Activated CD4-positive, alpha-beta T cell treated with anti-CD3 and anti-CD28 coated beads, Interleukin-2, amount 10 ng/mL, durations not matched to agents 7 days and 5 days (primary cell): ENCODE measurements at places on chromosomes 13 and 19. TPM values are rescaled to one million over a fixed set of nuclear protein-coding genes. Genes with fewer than 3 reads are reported as not detected.
A peak's percentile ranks its signal among the peaks of the same experiment; 100 is the strongest.

Gene NKPD1
- total RNA-seq: 0.17 TPM

Gene RTBDN
- total RNA-seq: not detected

Gene PARP4
- total RNA-seq: 67.8 TPM

Gene PTGIR
- 14.0 TPM for total RNA-seq

Gene SIGLEC12
- total RNA-seq: 1.0 TPM

Gene C1QTNF9
- 0.10 TPM for total RNA-seq

DNA sequence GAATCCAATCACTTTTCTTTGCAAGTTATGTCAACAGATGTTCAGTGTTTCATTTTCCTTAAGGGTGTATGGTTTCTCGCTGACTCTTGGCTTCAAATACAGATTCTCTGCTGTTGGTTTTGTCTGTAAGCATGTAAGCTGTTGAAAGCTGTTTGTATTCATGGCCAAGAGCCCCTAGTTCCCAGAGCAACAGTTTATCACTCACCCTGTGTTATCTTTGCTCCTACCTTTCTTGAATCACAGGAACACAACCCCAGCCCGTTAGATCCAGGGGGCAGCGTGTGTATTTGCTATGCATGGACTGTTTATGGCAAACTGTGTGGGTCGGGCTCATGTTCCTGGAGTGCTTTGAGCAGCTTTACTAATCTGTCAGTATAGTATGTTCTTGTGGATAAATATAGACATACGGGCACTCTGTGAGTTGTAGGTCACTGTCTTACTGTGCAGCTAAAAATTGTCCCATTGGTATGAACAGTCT is 28.9 kb downstream of the FRY start:
- H3K4me1 ChIP-seq: peaks cover 4% of the 10 kb centered on the region
- no peaks in the 10 kb centered on the region for H3K27me3 ChIP-seq
- no peak overlapping the region for H3K4me3 ChIP-seq
- no peaks in the 10 kb centered on the region for H3K36me3 ChIP-seq

GRCh38 chr19:8039231-8039630 is 13.3 kb upstream of the CCL25 start:
- DNase-seq: no peak
- no peak overlapping the region for H3K4me3 ChIP-seq
- H3K36me3 ChIP-seq: no peaks in the 10 kb centered on the region

GRCh38 chr13:100508996-100509395 is 79.6 kb downstream of the GGACT start:
- no peak overlapping the region for H3K27ac ChIP-seq
- H3K4me1 ChIP-seq: peaks cover 15% of the 10 kb centered on the region
- H3K27me3 ChIP-seq: peaks cover 2% of the 10 kb centered on the region
- no peak overlapping the region for H3K4me3 ChIP-seq

DNA sequence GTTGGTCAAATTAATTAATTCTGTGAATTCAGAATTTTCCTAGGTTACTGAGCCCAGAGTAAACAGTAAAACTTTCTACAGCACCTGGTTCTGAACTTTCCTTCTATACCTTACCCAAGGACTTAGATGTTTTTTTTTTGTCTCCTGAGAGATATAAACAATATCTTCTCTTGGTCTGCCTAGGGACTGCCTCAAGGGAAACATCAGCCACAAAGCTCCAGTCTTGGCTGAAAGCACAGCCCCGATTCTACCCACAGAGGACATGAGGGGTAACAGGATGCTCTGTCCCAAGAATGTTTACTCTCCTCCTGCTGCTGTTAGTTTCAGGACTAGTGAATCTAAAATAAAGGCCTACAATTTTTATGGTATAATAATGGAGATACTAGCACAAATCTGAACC is 14.3 kb downstream of the CNMD start:
- no peak overlapping the region for H3K27ac ChIP-seq
- no peak overlapping the region for H3K4me3 ChIP-seq
- no peaks in the 10 kb centered on the region for H3K4me1 ChIP-seq
- H3K36me3 ChIP-seq: no peaks in the 10 kb centered on the region

DNA sequence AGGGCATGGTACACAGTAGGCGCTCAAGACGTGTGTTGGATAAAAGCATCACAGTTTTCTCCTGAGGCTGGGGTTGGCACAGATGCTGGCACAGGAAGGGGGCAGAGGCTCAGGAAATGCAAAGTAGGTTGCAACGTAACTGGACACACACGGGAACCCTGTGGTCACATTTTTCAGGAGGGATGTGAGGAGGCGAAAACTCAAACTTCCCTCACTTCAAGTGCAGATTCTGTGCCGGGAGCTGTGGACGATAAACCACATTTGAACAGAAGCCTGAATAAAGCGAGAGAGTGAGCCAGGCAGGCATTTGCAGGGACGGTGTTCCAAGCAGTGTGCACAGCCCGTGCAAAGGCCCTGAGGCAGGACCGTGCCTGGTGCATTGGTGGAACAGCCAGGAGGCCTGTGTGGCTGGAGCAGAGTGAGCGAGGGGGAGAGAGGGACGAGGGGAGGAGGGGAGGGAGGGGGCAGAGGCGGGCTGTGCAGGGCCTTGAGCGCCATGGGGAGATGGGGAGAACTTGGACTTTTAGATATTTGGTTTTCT is 40.3 kb downstream of the NFIC start:
- no peak overlapping the region for H3K27ac ChIP-seq
- DNase-seq: no peak
- no peaks in the 10 kb centered on the region for H3K4me1 ChIP-seq
- no peaks in the 10 kb centered on the region for H3K36me3 ChIP-seq
- H3K27me3 ChIP-seq: no peaks in the 10 kb centered on the region

- H3K4me1 ChIP-seq: no peaks in the 10 kb centered on the region
- H3K4me3 ChIP-seq: no peak overlapping the region
- H3K27ac ChIP-seq: no peak overlapping the region
- no peak for DNase-seq
Measured at GRCh38 chr13:107203146-107203847, 635.4 kb upstream of the ARGLU1 start.

DNA sequence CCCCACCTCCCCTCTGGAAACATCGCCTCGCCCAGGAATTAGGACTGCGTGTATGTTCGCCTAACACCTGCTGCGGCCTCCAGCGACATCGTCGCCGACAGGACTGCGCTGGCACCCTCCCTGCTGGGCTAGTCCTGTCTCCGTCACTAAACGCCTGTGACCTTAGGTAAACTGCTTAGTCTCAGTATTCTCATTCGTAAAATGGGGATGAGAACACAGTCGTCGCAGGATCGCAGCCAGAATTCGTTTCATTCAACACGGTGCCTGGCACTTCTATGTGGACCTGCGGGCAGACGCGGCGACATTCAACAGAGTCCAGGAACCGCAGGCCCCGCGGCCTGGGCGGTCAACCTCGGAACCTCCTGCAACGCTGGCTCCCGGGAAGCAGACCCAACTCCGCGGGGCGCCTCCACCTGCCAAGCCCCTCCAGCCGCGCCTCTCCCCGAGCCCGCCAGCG is 485 bp downstream of the CRYL1 start:
- peak overlapping the region; percentile 73 for H3K27ac ChIP-seq
- no peaks in the 10 kb centered on the region for H3K27me3 ChIP-seq
- H3K4me3 ChIP-seq: peak overlapping the region; percentile 78
- H3K36me3 ChIP-seq: no peaks in the 10 kb centered on the region
- H3K4me1 ChIP-seq: peaks cover 32% of the 10 kb centered on the region

GRCh38 chr19:14577885-14578427 is 4.9 kb upstream of the CLEC17A start:
- peaks cover 6% of the 10 kb centered on the region for H3K4me1 ChIP-seq
- H3K27me3 ChIP-seq: no peaks in the 10 kb centered on the region
- H3K36me3 ChIP-seq: no peaks in the 10 kb centered on the region
- no peak overlapping the region for H3K4me3 ChIP-seq
- DNase-seq: no peak
- no peak overlapping the region for H3K27ac ChIP-seq

DNA sequence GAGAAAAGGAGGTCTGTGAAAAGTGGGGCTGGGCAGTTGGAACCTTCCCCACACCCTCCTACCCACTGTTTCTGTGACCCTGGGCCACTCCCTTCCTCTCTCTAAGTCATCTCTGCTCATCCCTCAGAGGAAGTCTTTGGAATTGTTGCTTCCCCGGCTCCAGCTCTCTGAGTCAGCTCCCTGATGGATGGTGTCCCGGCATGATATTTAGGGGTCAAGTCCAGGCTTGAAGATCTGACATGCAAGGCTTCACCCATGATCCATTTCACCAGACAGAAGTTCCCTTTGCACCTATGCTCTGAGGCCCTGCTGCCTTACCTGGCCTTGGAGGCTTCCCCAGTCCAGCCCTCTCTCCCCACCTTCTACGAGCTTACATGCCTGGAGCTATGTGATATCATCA is 13.3 kb downstream of the EXOC3L2 start:
- no peak for DNase-seq
- H3K36me3 ChIP-seq: no peaks in the 10 kb centered on the region
- H3K27me3 ChIP-seq: peaks cover 24% of the 10 kb centered on the region
- no peak overlapping the region for H3K4me3 ChIP-seq
- H3K27ac ChIP-seq: no peak overlapping the region

DNA sequence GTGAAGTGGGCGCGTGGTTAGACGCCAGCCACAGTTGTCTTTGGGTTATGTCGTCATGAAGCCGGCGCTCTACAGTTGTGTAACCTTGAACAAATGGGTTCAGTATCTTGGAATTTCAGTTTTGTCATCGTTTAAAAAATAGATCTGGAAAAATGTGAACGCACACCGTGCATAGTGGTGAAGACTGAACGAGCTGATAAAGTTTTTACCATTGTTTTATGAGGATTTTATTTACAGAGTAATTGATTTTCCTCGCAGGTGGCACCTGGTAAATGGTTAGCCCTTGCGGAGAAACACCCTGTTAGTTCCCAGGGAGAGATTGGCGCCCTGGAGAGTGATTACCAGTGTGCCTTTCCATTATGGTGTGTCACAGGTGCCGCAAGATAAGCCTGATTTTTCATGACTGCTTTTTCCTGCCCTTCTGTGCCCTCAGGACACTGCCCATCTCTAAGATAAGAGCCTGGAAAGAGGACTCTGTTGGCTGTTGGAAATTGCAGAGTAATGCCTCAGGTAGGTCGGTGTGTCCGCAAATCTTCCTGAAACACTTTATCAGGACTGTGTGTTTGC is 577 bp downstream of the ZNF181 start:
- peak overlapping the region; percentile 94 for H3K27ac ChIP-seq
- H3K4me3 ChIP-seq: peak overlapping the region; percentile 82
- DNase-seq: peak; percentile 81
- peaks cover 22% of the 10 kb centered on the region for H3K4me1 ChIP-seq
- no peaks in the 10 kb centered on the region for H3K27me3 ChIP-seq
- H3K36me3 ChIP-seq: peaks cover 37% of the 10 kb centered on the region

DNA sequence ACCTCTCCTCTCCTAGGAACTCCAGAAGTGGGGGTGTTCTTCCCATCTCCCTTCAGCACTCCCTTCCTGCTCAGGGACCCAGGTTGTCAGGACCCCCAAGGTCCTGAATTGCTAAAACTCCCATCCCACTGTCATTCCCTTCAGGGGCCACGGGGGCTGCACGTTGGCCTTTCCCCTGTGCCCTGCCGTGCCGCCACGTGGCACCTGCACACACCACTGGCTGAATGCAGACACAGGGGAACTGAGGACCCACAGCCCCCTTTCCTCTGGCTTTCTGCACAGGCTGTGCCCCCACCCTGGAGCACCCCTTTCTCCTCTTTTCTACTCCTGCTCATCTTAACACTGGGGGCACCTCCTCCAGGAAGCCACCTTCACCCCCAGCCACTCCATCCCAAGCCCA is 9.0 kb downstream of the SHANK1 start:
- H3K4me3 ChIP-seq: no peak overlapping the region
- H3K27me3 ChIP-seq: peaks cover 21% of the 10 kb centered on the region
- DNase-seq: no peak
- H3K36me3 ChIP-seq: no peaks in the 10 kb centered on the region
- H3K27ac ChIP-seq: no peak overlapping the region
- peaks cover 9% of the 10 kb centered on the region for H3K4me1 ChIP-seq

DNA sequence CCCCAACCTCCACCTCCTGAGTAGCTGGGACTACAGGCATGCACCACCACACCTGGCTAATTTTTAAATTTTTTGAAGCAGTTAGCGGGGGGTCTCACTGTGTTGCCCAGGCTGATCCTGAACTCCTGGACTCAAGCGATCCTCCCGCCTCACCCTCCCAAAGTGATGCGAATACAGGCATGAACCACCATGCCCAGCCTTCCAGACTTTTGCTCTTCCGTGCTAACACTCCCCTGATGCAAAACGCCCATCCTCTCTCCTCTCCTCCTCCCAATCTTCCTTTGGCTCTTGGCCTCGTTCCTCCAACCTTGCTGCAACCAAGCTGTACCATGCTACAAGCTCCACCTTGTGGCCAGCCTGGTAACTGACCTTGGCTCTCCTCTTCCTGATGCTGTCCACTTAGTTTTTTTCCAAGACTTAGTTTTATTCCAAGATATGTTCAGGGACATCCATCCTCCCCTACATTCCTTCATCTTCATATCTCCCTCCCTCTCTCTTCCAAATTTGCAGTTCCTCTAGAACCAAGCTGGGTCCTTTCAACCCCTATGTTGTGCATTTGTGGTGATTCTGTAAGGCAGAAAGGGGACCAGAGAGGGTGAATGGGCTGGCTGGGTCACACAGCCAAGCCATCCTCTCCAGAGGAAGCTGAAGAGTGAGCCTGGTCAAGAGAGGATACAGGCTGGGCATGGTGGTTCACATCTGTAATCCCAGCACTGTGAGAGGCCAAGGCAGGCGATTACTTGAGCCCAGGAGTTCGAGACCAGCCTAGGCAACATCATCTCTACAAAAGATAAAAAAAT is 32.8 kb downstream of the TINCR start:
- peaks cover 5% of the 10 kb centered on the region for H3K27me3 ChIP-seq
- DNase-seq: no peak
- H3K4me1 ChIP-seq: no peaks in the 10 kb centered on the region
- no peak overlapping the region for H3K4me3 ChIP-seq
- H3K36me3 ChIP-seq: peaks cover 2% of the 10 kb centered on the region

DNA sequence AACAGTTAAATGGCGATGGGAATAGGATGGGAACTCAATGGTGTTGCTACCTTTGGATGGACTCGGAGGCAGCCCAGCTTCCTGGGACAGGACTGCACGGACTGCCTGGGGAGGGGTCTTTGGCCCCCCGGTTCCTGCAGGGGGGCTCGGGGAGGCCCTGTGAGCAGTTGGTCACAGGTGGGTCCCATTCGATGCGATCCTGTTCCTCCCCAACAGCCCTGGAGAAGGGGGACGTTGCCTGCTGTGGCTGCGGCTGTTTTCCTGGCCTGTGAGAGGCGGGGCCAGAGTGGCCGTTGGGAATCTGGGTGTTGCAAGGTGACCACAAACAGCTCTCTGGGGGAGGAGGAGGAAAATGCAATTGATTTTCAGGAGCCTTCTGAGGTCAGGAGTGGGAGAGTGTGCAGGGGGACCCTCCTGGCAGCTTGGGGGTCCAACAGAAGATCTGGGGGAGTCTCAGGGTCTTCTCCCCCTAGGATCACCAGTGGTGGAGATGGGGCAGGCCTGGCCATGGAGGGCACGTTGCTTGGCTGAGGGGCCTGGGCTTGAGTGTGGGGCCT is 1.9 kb upstream of the PLPPR3 start:
- H3K4me1 ChIP-seq: no peaks in the 10 kb centered on the region
- peaks cover 21% of the 10 kb centered on the region for H3K27me3 ChIP-seq
- no peak overlapping the region for H3K27ac ChIP-seq
- no peak overlapping the region for H3K4me3 ChIP-seq

GRCh38 chr13:83879431-83880171 is 2.7 kb downstream of the SLITRK1 start:
- DNase-seq: no peak
- H3K4me3 ChIP-seq: no peak overlapping the region
- H3K27ac ChIP-seq: no peak overlapping the region
- peaks cover 2% of the 10 kb centered on the region for H3K36me3 ChIP-seq

- no peak overlapping the region for H3K4me3 ChIP-seq
- peak overlapping the region; percentile 60 for H3K27ac ChIP-seq
- H3K4me1 ChIP-seq: peaks cover 59% of the 10 kb centered on the region
- H3K27me3 ChIP-seq: no peaks in the 10 kb centered on the region
Measured at GRCh38 chr19:39544911-39545310, 5.0 kb upstream of the EID2 start.
